ENCODE measurements at places on chromosomes 6 and 20.

- DNase-seq = no peak
Observed at GRCh38 chr20:24961384-24962181, 12.5 kb downstream of the CST7 start.

DNA sequence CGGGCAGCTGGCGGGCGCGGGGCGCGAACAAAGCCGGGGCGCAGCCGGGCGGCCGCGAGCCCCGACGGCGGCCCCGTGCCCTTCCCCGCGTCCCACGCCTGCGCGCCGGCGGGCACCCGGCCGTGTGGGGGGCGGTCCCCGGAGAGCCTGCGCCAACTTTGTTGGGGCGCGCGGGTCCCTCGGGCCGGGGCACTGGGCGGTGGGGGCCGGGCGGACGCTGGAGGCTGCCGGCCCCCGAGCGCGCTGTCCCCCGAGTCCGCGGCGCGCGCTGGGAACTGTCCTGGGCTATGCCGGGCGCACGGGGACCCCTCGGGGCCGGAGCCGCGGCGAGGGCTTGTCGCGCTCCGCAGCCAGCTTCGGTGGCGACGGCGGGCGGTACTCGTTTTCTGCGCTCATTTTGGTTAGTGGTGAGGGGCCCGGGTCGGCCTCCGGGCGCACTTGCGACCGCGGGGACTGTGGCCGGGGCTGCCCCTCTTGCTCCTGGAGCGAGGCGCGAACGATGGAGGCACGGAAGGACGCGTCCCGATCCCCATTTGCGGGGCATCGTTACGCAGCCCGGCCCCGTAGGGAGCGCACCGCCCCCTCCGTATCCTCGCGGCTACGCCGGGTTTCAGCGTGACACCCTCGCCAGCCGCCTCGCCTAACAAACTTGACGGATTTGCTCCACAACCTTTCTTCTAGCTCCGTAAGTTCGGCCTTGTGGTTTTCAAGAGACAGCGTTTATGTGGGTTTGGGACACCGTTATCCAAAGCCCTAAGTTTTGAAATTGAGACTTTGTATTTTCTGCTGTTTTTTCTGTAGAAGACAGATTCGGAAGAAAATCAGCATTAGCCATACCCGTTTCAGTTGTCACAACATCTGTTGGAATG lies 622 bp downstream of the SS18L1 start:
- DNase-seq = peak; percentile 78

DNA sequence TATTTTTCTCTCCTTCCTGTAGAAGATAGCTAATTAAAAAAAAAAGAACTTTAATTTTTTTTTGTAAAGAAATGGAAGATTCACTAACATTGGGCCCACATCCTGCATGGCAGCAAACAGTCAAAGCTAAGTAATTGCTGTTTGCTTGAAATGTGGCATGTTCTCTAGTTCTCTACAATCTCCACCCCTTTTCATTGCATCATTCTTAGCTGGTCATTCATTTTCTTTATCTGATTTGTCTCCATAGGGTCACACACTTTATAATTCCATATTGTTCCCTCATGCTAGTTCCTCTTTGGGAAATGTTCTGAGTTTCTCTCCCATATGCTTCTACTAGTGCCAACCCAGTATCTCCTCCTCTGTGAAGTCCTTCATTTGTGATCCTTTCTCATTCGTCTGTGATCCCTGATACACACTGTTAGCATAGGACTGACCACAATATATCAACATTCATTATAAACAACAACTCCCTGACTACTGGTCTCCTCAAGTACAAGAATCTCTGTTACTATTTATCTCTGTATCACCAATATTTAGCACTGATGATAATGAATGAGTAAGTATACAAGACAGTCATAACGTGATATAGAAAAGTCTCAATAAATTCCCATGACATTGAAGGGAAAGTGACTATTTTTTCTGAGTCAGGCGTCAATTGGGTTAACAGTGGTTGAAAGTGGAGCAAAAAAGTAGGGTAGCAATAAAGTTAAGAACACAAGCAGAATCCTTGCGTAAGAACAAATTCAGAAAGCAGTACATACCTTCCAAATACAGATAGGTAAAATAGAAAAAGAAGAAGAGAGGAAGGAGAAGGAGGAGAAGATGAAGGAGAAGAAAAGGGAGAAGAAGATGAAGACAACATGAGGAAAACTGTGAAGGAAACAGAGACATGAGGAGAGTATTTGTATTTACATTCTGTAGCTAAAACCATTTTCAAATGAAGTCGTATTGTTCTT lies 33.2 kb upstream of the MYB start:
- DNase-seq = peak; percentile 40

DNA sequence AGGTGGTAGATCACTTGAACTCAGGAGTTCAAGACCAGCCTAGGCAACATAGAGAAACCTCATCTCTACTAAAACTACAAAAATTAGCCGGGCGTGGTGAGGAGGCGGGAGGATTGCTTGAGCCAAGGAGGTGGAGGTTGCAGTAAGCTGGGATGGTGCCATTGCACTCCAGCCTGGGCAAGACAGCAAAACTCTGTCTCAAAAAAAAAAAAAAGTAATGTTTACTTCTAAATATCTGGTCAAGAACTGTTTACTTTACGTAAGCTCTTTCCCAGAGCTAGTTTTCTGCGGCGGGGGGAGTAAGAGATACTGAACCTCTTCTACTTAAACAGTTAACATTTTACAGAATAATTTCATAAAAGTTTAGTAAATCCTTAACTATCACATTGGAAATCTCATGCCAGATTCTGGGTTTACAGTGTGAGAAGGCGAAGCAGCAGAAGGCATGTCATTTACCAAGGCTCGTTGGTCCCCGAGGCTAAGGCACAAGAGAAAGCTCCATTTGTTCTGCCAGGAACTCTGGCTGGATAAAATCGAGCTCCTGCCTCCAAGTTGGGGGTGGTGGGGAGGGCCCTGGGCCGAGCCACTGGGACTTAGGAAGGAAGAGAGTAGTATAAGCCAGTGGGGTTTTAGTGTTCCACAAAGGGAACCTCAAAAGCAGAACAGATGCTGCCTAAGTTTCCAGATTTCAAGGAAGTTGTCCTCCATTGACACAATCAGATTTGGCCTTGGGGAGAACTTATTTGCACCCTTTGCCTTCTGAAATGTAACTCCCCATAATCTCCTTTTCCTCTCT lies 41.7 kb downstream of the ARFGEF2 start:
- DNase-seq = peak; percentile 73

- DNase-seq = no peak
Observed at GRCh38 chr6:32439139-32439538, 548 bp upstream of the HLA-DRA start.

DNA sequence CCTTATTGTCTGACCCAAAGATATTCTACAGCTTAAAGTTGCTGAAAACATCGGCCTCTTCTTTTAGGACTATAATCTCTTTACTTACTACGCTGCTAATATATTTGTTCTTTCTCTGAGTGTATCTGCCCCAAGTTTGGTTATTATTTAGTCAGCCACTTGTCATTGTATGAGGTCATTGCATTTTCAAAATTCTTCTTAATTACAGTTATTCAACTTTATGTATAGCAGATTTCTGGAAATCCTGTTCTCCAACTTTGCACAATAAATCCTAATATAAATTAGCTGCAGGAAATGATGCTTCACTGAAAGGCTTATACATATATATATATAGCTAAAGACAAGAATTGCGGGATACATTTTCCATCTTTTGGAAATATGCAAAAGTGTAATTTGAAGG lies 88.5 kb upstream of the HIVEP1 start:
- no peak for DNase-seq

DNA sequence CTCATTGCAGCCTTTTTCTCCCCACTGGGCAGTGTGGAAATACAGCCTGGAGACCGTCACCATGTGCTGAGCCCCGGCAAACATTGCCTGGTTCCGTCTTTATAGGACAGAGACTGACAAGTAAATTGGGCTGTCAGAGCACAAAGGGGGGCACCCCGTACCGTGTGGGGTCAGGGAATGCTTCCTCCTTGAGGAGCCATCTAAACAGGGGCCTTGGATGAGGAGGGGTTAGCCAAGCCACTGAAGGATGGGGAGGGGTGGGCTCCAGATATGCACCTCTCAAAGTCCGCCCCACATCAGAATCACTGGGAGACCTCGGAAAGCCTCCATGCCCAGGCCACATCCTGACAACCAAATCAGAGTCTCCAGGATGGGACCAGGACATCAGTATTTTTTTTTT lies 73.9 kb downstream of the NFATC2 start:
- DNase-seq = no peak

- no peak for DNase-seq
Observed at GRCh38 chr6:65984089-65984488, 277.1 kb upstream of the EYS start.

- peak; percentile 82 for DNase-seq
Observed at GRCh38 chr20:2108987-2109386, 7.4 kb downstream of the STK35 start.

DNA sequence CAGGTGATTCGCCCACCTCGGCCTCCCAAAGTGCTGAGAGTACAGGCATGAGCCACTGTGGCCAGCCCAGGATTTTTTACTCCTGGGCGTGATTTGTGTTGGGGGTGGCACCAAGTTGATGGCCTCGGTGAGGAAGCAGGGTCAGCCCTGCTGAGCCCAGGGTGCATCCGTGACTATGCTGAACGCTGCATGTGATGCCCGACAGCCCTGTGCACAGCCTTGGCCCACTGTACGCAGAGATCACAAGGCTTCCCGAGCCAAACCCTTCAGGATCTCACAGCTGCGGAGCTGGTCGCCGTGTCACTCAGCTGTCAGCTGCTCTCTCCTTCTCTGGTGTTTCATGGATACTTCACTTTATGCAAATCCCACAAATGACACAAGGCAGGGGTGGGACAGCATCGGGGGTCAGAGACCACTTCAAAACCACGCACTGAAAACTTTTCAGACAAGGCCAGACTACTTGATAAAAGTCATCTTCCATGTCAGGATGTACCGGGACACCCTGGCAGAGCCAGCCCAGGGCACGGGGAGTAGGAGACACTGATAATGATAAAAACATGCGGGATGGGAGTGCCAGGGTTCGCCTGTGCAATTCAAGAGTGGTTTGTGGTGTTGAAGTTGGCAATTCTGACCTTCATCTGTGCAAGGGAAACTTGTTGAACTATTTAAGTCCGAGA lies 31.2 kb upstream of the RPS6KA2 start:
- DNase-seq = no peak

DNA sequence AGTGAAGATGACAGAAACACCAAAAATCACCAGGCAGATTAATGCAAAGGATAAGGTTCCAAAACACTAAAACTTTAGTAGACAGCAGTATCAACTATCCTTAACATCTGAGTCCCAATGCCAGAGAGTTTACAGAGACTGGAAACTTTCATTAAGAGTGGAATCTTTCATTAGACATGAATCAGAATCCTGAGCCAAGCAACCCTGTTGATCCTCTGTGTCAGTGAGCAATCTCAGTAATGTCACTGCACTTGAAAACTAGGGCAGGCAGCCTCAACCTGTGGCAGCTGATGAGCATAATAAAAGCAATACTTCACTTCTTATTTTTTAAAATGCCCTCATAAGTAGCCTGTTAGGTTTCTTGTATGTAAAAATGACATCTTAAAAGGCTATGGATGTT lies 252.8 kb upstream of the PLN start:
- no peak for DNase-seq

Data from fibroblast of villous mesenchyme (primary cell).